ENCODE measurements at places on chromosomes 3 and 15. TPM values are rescaled to one million over a fixed set of nuclear protein-coding genes. Genes with fewer than 3 reads are reported as not detected.
A peak's percentile ranks its signal among the peaks of the same experiment; 100 is the strongest.

- DNase-seq = no peak
Observed at GRCh38 chr3:129476586-129476985, 36.6 kb downstream of the IFT122 start.

IL16 gene
- total RNA-seq = 0.36 TPM

GRCh38 chr15:50675535-50676144, 11.0 kb downstream of the TRPM7 start:
- no peak for DNase-seq

- DNase-seq = no peak
Observed at GRCh38 chr15:95733931-95734330, 596.6 kb upstream of the NR2F2 start.

- no peak for DNase-seq
Observed at GRCh38 chr3:53689681-53690080, 156.5 kb downstream of the CHDH start.

DNA sequence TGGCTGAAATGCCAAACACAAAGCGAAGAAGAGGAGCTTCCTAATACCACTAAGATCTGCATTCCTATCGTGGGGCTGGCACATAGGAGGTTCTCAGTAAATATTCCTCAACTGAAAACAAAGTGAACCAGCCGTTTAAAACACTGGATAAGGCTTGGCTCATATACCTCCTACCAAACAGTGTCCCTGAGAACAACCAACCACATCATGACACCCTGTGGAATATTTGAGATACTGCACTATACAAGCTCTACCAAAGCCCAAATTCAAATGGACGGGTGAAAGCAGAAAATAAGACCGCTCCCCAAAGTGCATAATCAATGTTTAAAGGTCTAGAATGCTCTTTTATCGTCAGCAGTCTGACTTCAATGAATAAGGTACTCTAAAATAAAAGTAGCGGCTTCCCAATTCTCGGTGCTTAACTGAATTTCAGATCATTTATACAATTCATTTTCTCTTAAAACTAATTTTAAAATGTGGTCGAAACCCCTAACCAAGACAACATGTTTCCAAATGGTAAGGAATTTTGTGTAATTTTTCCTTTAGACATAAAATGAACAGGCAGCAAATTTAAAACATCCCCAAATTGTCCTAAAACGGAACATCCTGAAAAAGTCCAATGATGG, 425.8 kb downstream of the ERC2 start:
- peak; percentile 50 for DNase-seq

DNA sequence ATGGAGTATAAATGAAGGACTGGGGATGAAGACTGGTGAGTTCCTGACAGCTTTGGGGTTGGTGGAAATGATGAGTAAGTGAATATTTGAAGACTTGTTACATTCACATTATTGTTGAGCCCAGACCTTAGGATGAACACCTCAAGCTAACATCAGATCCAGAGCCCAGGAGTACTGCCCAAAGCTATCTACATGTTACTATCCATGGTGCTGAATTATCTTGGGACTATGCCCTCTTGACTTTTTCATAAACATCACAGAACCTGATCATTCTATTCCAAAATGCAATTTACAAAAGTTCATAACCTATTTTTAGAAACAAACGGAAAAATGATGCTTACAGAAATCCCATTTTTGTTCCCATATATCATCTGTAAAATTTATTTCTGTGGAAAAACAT, 613.3 kb downstream of the TUSC7 start:
- peak; percentile 16 for DNase-seq

POLQ gene
- 1.3 TPM for total RNA-seq

- DNase-seq = no peak
Observed at GRCh38 chr15:89577776-89578115, 2.5 kb downstream of the TICRR start.

DNA sequence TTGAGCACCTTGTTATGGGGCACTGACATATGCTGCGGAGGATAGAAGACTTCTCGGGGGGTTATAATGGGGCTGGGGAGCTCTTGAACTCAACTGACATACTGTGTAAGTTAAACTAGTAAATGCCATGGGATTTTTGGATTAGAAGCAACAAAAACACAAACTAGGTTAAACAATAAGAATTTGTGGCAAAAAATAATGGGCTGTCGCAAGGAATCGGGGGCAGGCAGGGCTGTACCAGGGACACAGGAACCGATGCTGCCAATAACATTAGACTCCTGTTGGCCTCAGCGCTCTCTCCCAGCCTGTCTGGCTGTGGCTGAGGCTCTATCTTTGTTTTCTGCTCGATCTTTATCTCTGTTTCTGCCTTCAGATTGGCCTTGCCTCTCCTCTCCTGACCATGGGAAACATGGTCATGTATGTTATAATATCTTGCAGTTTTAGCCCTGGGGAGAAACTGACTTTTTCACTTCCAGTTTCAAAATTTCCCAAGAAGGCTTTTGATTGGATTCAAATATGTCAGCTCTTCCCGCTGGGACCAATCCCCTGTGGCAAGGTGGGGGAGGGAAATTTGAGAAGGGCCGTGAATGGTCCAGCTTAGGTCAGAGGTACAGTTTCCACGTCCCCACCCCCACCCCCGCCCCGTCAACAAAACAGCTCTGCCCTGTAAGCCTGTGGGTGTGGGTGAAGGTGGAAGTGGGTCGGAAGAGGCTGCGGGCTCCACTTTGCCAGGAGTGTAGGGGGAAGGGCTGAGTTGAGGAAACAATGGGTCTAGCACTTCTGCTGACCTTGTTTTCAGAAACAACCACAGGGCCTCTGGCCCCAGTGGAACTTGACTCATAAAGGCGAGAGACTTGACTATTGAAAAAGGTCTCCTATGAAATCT, 161.1 kb upstream of the TBL1XR1 start:
- DNase-seq = peak; percentile 85

ST8SIA2 gene
- total RNA-seq = 9.0 TPM

DNA sequence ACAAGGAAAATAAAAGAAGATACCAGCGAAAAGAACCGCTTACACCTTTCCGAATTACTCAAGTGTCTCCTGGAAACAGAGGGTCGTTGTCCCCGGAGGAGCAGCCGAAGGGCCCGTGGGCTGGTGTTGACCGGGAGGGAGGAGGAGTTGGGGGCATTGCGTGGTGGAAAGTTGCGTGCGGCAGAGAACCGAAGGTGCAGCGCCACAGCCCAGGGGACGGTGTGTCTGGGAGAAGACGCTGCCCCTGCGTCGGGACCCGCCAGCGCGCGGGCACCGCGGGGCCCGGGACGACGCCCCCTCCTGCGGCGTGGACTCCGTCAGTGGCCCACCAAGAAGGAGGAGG, 325 bp downstream of the ALCAM start:
- no peak for DNase-seq

GRCh38 chr3:183283886-183284285, 30.8 kb downstream of the B3GNT5 start:
- DNase-seq = peak; percentile 32

- DNase-seq = peak; percentile 100
Observed at GRCh38 chr15:71294911-71295602, 179.8 kb downstream of the THSD4 start.

PP2D1 gene
- total RNA-seq = not detected

GOLGA8H gene
- 0.32 TPM for total RNA-seq

GMNC gene
- total RNA-seq = 0.62 TPM

DNA sequence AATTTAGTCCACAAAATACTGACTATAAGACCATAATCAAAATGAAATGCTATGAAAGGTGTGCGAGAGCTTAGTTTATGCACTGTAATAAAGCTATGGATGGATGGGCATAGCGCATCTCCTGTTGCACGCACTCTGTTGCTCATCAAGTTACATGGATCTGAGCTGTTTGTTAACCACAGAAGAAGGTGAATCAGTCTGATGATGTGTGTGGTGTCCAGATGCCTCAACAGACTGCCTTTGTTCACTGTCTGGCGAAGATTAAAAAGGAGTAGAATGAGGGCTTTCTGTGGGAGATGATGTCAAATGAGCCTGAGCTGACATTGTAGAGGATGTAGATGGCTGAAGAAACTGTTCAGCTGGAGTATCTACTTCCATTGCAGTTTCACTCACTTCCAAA, 36.1 kb downstream of the NSMCE3 start:
- DNase-seq = peak; percentile 3

DNA sequence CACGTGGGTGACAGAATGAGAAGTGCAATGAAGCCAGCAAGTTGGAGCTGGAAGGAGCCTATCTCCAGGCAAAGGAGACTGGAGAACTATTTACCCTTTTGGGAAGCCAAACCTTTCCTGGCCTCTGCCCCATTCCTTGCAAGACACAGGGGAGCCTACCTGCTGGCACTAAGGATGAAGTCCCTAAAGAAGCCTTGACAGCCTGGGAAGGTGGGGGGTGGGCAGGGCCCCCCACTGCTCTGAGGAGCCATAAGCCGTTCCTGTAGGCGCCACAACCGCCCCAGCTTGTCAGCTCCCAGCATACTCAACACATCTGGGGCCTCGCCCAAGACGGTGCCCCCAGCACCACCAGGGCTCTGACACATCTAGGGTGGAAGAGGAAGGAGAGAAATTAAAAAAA, 5.5 kb downstream of the CDAN1 start:
- no peak for DNase-seq

- DNase-seq = no peak
Observed at GRCh38 chr15:68653031-68653635, 74.3 kb downstream of the CORO2B start.

SKOR1 gene
- total RNA-seq = not detected

GRCh38 chr3:160796813-160797164, 40.8 kb downstream of the PPM1L start:
- no peak for DNase-seq
